Hematopoietic multipotent progenitor cell treated with erythropoietin and hydrocortisone succinate and interleukin-3 and kit ligand, for 4 days (in vitro differentiated cells): ENCODE measurements at places on chromosomes 6 and 20.

DNA sequence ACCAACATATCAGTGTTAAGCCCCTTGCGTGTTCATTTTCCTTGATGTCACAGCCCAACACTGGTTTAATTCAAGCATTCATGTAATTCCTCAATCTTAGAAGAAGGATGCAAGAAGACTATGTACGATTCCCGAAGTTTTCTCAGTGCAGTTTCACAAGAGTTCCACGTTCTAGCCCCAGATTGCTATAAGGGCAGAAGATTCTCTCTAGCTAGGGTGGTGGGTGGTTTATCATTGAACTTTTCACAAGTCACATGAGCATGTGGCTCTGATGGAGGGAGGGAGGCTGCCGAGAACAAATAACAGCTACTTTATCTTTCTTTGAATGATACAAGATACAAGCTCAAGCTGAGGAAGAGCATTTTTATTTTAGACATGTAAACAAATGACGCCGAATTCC is 71.9 kb upstream of the NHSL1 start:
- DNase-seq = no peak

GRCh38 chr20:49275216-49275615 is 2.6 kb downstream of the ZNFX1 start:
- no peak for DNase-seq

GRCh38 chr20:47048054-47048453 is 153.4 kb downstream of the EYA2 start:
- no peak for DNase-seq

DNA sequence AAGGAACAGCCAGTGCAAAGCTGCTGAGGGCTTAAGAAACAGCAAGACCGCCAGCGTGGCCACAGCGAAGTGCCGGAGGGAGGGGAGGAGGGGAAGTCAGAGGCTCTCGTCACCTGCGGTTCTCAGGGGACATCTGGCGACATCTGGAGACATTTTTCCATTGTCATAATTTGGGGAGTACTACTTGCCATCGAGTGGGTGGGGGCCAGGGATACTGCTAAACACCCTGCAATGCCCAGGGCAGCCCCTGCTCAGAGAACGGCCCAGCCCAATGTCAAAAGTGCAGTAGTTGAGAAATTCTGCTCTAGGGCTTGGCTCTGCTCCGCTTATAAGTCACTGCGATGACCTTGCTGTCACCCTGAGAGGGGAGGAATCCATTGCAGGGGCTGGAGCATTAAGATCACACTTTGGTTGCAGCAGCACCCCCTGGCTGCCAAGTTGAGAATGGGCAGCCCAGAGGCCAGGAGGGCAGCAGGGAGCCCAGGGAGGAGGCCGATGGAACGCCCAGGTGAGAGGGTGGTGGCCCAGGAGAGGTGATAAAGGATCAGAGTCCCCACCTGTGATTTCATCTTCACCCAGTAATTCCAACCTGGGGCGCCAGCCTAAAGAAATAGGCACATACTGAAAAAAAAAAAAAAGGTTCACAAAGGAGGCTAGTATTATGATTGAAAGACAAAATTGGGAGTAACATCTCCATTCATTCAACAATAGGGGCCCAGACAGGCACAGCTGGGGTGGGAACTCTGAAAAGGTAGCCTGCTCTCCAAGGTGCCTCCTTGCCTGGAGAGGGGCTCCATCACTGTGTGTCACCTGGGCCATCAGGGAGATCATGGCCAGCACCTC is 218.2 kb downstream of the BMP7 start:
- peak; percentile 47 for DNase-seq

GRCh38 chr6:136012943-136013342 is 161.4 kb downstream of the PDE7B start:
- no peak for DNase-seq

GRCh38 chr6:55433446-55434130 is 106.3 kb downstream of the GFRAL start:
- no peak for DNase-seq

DNA sequence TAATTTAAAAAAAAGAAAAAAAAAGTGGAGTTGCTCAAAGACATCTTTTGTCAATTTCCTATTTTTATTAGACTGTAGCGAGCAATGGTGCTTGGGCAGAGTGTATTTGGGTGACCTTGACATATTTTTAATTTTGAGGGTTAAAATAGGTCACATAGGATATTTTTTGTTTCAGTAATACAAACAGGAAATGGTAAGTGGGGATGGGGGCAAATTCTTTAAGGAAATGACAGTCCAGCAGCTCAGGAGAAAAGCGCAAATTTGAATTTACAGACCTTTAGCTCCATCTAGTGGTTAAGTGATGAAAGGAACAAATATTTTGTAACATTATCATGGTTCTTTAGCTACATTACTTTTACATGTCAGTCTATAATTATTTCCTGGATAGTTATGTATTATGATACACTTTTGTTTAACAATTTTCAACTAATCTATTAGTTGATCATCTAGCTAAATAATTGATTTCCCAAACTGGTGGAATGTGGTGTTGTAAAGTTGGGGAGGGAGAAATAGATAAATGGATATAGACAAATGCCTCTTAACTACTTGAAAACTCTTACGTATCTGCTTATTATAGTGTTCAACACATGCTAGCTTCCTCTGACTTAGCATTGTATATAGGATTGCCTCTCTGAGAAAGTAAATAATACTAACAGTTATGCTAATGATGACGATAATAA is 10.0 kb downstream of the CITED2 start:
- DNase-seq = peak; percentile 84

GRCh38 chr6:24105191-24105590 is 20.8 kb upstream of the NRSN1 start:
- no peak for DNase-seq

- DNase-seq = no peak
These were observed 21.7 kb upstream of the MYT1 start for GRCh38 chr20:64142590-64142989.

- DNase-seq = no peak
These were observed 40.2 kb downstream of the ITCH start for GRCh38 chr20:34403063-34403827.

DNA sequence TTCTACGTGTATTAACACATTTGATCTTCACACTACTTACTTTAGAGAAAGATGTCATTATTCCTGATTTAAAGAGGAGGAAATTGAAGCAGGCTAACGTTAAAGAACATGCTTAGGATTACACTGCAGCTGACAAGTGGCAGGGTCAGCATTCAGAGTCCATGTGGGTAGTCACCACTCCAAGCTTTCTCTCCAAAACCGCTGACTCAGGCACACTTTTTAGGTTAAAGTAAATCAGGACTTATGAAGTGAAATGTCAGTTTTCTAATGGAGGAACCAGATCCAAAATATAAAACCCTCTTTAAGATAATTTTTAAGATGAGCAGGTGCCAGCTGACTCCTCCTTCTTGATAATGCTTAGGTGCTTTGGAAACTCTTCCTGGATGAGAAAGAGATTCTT is 75.4 kb downstream of the HTR1E start:
- DNase-seq = no peak

DNA sequence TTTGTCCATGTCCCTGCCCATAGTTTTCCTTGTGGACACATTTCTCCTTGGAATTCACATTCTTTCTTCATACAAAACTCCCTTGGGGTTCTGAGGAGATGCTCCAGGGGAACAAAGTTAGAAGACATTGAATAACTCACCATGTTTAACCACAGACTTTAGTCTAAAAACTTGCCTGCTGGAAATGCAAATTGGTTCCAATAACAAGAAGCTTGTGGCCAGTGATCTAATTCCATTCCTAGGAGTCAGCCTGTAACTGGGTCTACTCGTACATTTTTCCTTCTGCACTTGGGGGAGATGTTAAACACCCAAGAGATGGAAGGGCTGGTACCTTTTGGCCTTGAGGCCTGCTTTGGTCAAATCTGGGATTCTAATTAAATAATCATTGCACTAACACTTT is 60.2 kb downstream of the SCML4 start:
- DNase-seq = no peak

- DNase-seq = no peak
These were observed 131.1 kb downstream of the UTRN start for GRCh38 chr6:144416244-144416643.

DNA sequence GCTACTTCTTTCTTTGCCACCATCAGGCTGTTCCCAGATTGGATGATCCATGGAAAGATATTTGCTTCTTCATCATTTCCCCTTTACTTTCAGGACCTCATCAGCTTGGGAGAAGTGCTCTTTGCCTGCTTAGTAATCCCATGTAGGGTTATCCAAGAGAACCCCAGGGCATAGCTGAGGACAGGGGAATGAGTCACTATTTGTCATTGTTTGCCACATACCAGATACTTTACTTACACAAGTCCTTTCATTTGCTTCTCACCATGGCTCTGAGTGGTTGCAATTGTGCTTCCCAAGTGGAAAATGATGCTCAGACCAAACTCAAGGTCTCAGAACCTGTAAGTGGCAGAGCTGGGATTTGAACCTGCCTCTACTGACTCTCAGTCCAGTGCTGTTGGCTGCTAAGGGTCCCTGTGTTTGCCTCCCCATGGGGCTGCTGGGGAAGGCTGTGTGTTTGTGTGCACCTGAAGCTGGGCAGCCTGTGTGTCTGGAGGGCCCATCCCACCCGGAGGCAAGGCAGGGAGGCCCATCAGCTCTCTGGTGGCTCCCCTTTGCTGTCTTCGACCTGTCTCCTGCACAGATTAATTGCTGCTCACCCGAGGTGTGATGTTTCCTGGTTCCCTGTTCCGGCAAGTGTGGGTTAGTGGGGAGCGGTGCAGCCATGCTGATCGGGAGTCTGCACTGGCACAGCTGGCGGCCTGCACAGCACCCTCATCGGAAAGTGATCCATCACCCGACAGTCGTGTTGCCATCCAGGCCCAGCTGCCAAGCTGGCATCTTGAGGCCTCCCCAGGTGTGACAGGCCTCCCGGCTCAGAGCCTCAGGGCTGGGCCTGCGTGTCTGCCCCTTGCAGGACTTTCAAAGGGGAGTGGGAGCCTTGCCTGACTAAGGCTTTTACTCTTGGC is 228.8 kb downstream of the DHX35 start:
- DNase-seq = no peak

GRCh38 chr6:151506761-151507160 is 12.9 kb downstream of the CCDC170 start:
- DNase-seq = no peak

DNA sequence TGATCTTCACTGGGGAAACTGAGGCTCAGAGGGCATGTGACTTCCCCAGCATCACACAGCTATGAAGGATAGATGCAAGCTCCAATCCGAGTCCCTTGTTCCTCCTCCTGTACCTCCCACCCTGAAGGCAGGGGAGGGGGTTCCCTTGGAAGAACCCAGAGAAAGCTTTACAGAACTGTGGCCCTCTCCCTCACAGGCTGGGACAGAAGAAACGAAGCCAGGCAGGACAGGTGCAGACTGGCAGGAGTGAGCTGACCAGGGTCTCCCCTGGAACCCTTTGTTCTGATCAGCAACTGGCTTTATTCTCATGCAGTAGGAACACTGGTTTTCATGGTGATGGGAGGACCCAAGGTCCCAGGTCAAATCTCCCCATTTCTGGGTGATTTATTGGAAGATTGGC is 90.2 kb downstream of the TMEM242 start:
- no peak for DNase-seq

DNA sequence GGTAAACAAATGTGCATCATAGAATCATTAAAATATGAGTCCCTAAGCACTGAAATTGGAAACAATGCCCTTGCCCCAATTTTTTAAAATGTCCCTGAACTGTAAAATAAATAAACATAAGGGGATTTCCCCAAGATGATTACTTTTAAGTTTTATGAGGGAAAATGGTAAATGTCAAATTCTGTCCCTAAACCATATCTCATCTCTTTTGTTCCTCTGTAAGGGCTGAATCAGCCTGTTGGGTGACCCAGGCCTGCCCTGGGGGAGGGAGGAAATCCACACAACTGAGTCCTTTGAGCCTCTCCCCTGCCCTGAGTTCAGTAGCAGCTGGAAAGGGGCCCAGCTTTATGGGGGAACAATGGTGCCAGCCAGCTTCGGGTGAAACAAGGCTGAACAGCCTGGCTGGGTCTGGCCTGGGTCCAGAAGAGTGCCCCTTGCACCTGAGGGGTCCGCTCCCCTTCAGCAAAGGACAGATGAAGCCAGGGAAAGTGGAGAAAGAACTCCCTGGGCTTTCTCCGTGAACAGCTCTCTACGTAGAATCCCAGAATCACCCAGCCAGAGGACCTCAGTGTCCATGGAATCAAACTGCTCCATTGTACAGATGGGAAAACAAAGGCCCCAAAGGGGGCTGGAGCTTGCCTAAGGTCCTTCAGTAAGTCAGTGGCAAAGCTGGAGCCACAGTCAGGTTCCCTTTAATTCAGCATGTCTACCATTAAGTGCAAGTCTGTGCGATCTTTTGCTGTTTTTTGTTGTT is 28.2 kb upstream of the ITCH start:
- DNase-seq = no peak

DNA sequence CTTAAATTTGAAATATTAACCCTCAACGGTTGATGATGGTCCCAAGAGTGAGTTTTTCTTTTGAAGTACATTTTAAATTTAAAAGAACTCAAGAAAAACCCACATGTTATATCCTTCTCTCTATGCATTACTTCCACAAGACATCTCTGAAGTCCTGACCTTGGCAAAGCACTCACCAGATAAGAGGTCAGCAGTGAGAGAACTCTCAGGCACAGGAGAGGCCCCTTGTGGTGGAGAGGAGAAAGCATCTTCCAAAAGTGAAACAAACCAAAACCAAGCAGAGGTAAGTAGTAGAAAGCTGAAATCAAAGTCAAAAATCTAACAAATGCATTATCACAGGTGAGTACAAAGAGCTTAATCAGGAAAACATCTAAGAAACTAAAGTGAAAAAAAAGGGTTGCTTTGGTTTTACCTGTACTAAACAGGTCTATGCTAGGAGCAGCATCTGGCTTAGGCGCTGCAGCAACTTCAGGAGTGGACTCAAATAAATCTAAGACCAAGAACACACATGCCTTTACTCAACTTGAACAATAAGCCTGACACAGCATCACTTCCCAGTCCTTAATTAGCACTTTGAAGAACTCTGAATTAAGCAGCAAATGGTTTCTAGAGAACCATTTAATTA is 80.5 kb downstream of the PRSS35 start:
- peak; percentile 69 for DNase-seq

GRCh38 chr20:59082077-59082740 is 39.6 kb upstream of the PRELID3B start:
- peak; percentile 64 for DNase-seq

GRCh38 chr6:131638013-131638412 is 911 bp downstream of the ENPP3 start:
- peak; percentile 32 for DNase-seq

GRCh38 chr6:55569638-55570037 is 9.4 kb downstream of the HMGCLL1 start:
- no peak for DNase-seq

GRCh38 chr6:36829919-36830544 is 9.2 kb downstream of the CPNE5 start:
- DNase-seq = no peak

GRCh38 chr20:13639150-13639497 is 392 bp upstream of the TASP1 start:
- DNase-seq = no peak
